Neural progenitor cell (in vitro differentiated cells): ENCODE measurements at places on chromosomes 6 and 20.

DNA sequence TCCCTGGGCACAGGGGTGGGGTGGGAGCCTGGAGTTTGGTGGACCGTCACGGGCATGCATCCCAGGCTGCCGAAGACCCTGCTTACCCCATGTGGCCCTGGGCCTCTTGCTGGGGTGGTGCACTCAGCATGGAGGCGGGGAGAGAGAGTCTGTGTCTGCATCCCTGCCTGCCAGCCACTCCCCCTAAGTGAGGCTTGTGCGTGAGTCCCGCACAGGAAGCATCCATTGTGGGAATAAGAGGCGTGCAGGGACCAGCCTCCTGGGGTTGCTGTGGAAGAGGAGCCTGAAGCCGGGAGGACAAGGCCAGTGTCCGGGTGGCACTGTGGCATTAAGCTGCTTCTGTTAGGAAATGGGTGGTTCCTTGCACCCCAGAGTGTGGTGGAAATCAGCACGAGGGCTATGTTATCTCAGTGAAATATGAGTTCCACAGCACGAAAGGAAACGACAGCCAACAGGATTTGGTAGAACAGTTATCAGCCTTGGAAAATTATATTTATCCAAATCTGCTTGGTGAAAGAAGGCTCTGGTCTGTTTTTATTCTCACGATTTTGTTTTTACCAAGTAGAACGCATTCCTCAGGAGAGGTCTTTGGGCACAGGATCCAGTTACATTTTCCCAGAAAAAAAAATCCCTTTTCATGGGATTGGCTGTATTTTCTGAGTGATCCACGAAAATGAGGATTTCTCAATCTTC, 35.7 kb downstream of the CDH4 start:
- no peak for DNase-seq
- H3K27me3 ChIP-seq: no peaks in the 10 kb centered on the region
- no peak overlapping the region for H3K4me3 ChIP-seq
- no peaks in the 10 kb centered on the region for H3K36me3 ChIP-seq

GRCh38 chr6:79137671-79138070, 59.6 kb upstream of the PHIP start:
- no peak overlapping the region for H3K27ac ChIP-seq
- H3K4me1 ChIP-seq: no peaks in the 10 kb centered on the region
- H3K27me3 ChIP-seq: no peaks in the 10 kb centered on the region
- H3K4me3 ChIP-seq: no peak overlapping the region
- H3K36me3 ChIP-seq: peaks cover 5% of the 10 kb centered on the region
- no peak for DNase-seq

DNA sequence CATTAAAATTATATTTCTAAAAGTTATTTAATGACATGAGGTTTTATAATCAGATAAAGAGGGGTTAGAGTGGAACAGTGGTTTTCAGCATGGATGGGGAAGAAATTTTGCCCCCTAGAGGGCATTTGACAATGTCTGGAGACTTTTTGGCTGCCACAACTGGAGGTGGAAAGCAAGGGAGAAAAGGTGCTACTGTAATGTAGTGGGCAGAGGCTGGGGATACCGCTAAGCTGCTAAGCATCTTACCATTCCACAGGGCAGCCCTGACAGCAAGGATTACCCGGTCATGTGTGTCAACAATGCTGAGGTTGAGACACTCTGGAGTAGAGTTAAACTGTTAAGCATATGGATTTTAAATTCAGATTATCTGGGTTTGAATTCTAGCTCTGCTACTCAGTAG, 52.9 kb upstream of the FABP7 start:
- no peak overlapping the region for H3K4me3 ChIP-seq
- H3K4me1 ChIP-seq: no peaks in the 10 kb centered on the region
- peak; percentile 50 for DNase-seq
- H3K27ac ChIP-seq: no peak overlapping the region
- H3K27me3 ChIP-seq: no peaks in the 10 kb centered on the region

GRCh38 chr6:41053041-41053440, at the start of gene APOBEC2:
TSS of gene APOBEC2 (plus strand) at chr6:41053202. CDS start at chr6:41053348, 146 bp downstream.
- no peaks in the 10 kb centered on the region for H3K27me3 ChIP-seq
- DNase-seq: peak; percentile 17
- peaks cover 15% of the 10 kb centered on the region for H3K4me1 ChIP-seq
- H3K36me3 ChIP-seq: no peaks in the 10 kb centered on the region

DNA sequence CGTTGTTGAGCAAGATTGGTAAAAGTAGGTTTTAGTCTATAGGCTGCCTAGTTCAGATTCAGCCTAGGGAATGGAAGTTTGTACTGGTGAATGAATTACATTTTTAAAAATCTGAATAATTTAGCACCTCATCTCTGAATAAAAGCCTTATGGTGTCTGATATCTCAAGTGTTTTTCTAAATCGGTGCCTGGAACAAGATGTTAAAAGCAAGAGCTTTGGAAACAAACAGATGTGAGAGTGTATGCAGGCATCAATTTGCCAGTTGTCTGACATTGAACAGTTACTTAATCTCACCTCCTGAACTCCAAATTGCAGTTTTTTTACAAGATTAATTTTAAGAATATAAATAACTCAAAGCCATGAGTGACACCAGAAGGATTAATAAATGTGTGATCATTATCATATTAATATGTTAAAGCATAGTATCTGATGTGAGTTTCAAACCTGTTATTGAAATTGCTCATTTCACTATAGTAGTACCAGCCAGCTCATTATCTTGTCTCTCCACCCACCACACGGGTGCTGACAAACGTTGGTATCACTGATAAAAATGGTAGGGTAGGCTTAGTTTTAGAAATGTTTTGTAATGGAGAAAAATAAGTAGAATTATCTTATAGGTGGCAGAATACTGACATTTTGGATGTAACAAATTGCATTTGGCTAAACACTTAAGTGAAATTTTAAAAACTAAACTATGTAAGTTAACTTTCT, 157.3 kb downstream of the FAM83B start:
- no peaks in the 10 kb centered on the region for H3K36me3 ChIP-seq
- no peak for DNase-seq
- no peaks in the 10 kb centered on the region for H3K4me1 ChIP-seq
- no peak overlapping the region for H3K4me3 ChIP-seq

DNA sequence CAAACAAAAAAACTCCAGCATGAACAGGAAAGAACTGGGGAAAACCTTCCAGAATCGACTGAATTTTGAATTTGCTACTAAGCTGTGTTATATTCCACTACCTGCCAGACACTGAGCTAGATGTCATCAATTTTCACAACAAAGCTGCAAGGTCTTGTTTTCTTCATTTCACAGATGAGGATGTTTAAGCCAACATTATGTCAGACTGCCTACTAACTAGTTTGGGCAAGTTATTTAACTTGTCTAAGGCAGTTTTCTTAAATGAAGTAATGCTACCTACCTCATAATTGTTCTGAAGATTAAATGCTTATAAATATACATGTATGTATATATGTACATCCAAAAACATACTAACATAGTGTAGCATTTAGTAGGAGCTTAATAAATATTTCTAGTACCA, 144.4 kb downstream of the MMS22L start:
- no peak for DNase-seq
- no peaks in the 10 kb centered on the region for H3K4me1 ChIP-seq
- H3K27ac ChIP-seq: no peak overlapping the region
- H3K27me3 ChIP-seq: no peaks in the 10 kb centered on the region
- H3K4me3 ChIP-seq: no peak overlapping the region

DNA sequence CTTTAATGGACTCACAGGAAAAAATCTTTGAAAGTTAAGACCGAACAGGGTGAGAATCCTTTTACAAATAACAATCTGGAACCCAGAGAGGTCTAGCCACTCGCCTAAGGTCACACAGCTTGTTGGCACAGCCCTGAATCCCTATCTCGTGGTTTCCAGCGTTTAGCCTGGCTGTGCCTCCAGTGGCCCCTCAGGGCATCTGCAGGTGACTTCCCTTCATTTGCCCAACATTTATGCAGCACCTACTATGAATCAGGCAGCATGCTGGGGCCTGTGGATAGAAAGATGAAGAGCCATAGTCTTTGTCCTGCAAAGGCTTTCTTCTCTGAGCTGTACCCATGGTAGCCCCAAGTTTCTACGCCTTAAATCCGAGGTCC, 2.6 kb upstream of the NR2E1 start:
- H3K4me1 ChIP-seq: peaks cover 90% of the 10 kb centered on the region
- DNase-seq: peak; percentile 39
- H3K36me3 ChIP-seq: no peaks in the 10 kb centered on the region
- peaks cover 100% of the 10 kb centered on the region for H3K27me3 ChIP-seq
- H3K27ac ChIP-seq: no peak overlapping the region
- peak overlapping the region; percentile 1 for H3K4me3 ChIP-seq

DNA sequence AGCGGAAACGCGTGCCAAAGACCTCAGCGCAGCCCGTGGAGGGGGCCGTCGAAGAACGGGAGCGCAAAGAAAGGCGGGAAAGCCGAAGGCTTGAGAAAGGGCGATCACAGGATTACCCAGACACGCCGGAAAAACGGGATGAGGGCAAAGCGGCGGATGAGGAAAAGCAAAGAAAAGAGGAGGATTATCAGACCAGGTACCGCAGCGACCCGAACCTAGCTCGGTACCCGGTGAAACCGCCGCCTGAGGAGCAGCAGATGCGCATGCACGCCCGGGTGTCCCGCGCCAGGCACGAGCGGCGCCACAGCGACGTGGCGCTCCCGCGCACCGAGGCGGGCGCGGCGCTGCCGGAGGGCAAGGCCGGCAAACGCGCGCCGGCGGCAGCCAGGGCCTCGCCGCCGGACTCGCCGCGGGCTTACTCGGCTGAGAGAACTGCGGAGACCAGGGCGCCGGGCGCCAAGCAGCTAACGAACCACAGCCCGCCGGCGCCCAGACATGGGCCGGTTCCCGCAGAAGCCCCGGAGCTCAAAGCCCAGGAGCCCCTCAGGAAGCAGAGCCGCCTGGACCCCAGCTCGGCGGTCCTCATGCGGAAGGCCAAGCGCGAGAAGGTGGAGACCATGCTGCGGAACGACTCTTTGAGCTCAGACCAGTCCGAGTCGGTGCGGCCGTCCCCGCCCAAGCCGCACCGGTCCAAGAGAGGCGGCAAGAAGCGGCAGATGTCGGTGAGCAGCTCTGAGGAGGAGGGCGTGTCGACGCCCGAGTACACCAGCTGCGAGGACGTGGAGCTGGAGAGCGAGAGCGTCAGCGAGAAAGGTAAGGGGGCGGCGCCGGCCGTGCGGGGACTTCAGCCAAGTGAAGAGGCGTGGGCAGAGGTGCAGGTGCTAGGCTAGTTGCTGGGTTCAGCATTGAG, 296.2 kb downstream of the RIMS1 start:
- no peaks in the 10 kb centered on the region for H3K36me3 ChIP-seq
- H3K4me3 ChIP-seq: peak overlapping the region; percentile 44
- H3K4me1 ChIP-seq: peaks cover 5% of the 10 kb centered on the region
- H3K27me3 ChIP-seq: peaks cover 56% of the 10 kb centered on the region

- DNase-seq: no peak
- H3K36me3 ChIP-seq: no peaks in the 10 kb centered on the region
- peaks cover 4% of the 10 kb centered on the region for H3K4me1 ChIP-seq
- no peaks in the 10 kb centered on the region for H3K27me3 ChIP-seq
- no peak overlapping the region for H3K27ac ChIP-seq
Measured at GRCh38 chr6:16849280-16849987, 88.2 kb upstream of the ATXN1 start.
